ENCODE measurements at places on chromosomes 7 and 10.

DNA sequence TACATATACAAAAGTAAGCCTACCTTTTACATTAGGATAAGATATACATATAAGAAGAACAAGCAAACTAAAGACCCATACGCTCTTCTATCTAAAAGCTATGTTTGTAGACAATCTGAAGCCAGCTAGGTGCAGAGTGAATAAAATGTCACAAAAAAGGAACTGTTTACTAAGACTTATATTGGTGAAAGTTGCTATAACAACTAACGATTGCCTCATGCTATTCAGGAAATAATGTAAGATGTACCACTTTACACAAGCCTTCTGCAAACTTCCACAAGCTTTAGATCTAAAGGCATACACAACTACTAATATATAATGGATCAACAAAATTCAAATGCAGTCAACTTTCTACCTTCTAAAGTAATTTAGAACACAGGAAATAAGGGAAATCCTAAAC, 175.1 kb downstream of the SRPK2 start:
- no peak for DNase-seq

- DNase-seq = no peak
These were observed 75.0 kb downstream of the EEPD1 start for GRCh38 chr7:36228039-36228438.

DNA sequence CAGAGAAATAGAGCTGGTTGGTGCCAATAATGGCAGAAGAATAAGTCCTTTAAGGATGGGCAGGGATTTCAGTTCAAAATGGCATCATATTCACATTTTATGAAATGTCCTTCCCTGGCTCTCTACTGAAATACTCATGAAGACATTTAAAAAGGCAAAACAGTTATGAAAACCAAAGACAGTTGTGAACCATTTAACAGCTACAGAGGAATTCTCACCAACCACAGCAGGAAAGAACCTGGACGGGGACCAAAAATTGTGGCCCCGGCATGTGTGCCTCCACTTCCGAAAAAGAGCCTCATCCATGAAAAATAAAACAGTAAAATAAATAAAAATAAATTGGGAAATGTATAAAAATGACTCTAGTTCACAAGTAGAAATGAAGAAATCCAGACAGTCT, 539.5 kb downstream of the SUGCT start:
- no peak for DNase-seq

GRCh38 chr7:103031781-103032180, 42.8 kb downstream of the FBXL13 start:
- no peak for DNase-seq

- DNase-seq = no peak
These were observed 345.7 kb downstream of the PTPRN2 start for GRCh38 chr7:158241919-158242318.

GRCh38 chr10:34154383-34154900, 660.7 kb downstream of the PARD3 start:
- DNase-seq = no peak

DNA sequence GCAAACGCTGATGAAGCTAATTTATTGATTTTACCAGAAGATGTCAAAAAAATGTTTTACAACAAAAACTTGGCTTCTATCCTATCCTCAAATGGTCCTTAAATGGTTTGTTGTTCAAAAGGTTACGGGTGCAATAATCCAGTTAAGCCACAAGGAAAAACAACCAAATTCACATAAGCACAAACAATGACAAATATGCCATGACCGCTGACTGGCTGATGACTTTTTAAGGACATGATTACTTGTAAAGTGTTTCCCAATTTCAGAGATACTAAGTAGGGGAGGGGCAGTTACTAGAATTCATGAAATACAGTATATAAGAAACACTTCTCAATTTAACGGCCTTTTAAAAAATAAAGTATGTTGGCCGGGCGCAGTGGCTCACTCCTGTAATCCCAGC, 28.8 kb downstream of the ABI1 start:
- DNase-seq = no peak

- no peak for DNase-seq
These were observed 73.5 kb upstream of the GLCCI1 start for GRCh38 chr7:7895004-7895650.

DNA sequence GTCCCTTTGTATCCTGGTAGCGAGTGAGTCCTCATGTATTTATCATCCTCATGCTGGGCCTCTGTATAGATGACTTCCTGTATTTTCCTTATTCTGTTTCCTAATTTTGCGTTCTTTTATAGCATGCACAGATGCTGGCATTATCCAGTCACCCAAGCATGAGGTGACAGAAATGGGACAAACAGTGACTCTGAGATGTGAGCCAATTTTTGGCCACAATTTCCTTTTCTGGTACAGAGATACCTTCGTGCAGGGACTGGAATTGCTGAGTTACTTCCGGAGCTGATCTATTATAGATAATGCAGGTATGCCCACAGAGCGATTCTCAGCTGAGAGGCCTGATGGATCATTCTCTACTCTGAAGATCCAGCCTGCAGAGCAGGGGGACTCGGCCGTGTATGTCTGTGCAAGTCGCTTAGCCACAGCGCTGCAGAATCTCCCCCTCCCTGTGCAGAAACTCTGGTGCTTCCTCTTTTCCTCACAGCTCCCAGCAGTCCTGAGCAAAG, 183.1 kb upstream of the PRSS58 start:
- peak; percentile 46 for DNase-seq

DNA sequence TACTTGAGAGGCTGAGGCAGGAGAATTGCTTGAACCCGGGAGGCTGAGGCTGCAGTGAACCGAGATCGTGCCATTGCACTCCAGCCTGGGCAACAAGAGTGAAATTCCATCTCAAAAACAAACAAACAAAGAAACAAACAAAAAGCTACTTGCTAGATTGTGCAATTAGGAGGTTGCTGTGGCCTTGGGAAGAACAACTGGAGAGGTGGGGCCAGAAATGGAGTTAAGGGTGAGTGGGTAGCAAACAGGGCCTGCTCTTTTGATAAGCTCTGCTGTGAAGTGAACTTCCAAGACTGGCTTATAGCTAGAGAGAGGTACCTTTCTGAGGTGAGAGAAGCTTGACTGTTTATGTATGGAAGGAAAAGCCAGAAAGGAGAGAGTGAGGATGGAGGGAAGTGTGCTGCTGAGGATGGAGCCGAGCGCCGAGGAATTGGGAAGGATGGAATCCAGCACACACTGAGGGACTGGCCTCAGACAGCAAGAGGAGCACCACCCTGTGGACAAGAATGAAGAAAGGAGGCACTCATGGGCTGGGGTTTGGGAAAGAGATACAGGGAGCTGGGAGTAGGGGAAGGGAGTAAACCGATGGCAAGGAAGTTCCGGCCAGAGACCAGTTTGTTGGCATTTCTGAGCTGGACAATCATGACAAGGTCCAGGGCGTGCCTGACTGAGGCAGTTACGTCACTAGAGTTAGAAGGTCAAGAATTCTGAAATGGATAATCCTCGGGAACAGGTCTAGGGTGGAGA, 7.0 kb upstream of the RPEL1 start:
- DNase-seq = no peak

DNA sequence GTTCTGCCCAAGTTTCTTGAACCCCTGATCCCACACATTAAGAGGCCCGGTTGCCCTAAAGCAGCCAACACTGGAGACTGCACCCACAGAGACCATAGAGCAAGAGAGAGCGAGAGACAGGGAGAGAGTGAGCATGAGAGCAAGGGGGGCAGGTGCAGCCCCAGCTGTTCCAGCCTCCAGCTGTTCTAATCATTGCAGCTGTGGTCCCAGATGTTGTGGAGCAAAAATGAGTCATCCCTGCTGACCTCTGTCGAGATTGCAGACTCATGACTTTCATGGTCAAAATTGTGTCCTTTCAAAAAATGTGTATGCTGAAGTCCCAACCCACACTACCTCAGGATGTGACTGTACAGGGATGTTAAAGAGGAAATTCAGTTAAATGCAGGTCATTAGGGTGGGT, 143.9 kb upstream of the FRMD4A start:
- DNase-seq = no peak

DNA sequence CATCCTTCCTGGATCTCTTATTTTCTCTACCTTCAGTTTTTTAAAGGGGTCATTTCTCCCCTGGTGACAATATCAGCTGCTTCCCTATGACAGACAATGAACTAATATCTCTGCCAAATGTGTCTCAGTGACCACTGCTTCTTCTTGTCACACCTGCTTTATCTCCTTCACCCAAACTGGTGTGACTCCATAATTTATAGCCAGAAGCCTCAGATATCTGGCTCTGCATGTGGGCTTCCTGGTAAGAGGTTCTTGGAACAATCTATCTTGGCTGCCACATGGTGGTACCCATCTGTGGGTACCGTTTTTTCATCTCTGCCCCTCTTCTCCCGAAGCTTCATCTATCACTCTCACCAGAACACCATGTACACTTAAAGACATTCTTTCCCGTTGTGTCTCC, 37.0 kb downstream of the CPVL start:
- no peak for DNase-seq

DNA sequence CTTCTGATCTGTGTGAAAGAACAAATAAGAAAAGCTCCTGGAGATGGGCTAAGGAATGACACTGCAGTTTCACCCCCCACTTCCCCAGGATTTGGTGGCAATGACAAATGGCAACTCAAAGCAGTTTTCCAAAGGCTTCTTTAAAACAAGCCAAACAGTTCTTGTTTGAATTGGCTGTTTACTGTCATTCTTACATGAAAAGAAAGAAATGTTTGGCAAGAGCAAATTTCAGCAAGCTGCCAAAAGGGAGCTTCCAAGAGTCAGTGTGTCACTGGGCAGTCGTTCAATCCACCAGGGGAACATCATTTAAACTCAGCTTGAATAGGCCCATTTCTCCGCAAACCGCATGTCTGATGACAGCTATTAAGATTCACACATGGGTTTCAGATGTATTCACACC, 119.0 kb upstream of the RHOBTB1 start:
- DNase-seq = no peak

DNA sequence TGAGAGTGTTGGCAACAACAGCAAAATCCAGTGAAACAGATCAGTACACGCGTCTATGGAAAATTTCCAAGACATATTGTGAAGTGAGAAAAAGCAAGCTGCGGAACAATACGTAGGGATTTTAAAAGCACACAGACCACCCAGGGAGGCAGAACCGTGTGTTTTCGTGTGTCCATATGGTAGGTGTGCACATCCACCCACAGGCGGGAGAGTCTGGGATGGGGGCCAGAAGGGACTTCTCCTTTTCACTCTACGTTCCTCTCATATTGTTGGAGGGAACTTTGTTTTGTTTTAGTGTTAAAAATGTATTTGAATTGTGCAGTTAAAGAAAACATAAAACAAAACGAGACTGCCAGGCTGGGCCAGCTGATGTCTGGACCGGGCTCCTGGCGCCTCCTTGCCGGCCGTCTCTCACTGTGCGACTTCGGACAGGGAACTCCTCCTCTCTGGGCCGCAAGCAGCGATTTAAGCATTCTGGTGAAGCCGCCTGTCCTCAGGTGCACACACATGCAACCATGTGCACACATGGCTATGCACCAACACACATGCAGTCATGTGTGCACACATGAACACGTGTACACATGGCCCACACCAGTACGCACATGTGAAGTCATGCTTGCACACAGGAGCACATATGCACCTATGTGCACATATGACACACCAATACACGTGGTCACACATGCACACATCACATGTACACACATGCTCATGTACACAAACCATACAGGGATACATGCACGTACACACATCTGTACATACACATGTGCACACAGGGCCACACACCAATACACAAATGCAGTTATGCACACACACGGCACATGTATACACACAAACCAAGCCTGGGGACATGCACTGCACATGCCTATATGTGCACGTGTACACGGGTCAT, 141.1 kb downstream of the ELFN1 start:
- no peak for DNase-seq

GRCh38 chr10:71053169-71053895, 159.0 kb upstream of the UNC5B start:
- DNase-seq = no peak

DNA sequence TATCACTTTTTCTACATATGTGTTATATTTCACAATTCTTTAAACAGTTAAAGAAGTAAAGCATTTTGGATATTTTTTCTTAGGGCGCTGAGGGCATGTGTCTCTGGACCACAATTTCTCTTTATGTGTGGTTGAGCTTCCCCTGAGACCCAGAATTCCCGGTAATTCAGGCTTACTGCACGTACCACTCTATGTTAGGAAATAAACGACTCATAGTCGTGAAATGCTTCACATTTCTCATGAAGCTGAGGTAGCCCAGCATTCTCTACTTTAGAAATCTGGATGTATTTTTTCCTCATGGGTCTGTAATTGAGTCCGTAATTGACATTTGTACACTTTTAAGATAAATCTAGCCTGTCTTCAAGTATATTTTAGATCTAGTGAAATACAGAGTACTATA, 170.6 kb downstream of the FZD1 start:
- no peak for DNase-seq

DNA sequence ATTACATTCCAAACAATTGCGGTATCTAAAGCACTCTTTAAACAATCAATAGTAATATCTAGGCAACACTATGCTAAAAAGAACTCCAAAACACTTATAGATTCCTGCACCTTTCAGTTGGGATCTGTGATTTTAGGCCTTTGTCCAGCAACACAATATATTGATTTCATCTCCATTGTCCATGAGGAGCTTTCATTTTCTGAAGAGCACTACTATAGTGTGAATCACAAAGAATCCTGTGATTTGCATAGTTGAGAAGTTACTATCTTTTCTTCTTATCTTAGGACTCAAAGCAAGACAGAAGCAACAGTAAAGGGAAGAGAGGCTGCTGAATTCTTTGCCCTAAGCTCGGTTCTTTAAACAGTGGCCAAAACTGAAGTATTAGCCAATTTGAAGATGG, 846.8 kb downstream of the IPMK start:
- DNase-seq = no peak

DNA sequence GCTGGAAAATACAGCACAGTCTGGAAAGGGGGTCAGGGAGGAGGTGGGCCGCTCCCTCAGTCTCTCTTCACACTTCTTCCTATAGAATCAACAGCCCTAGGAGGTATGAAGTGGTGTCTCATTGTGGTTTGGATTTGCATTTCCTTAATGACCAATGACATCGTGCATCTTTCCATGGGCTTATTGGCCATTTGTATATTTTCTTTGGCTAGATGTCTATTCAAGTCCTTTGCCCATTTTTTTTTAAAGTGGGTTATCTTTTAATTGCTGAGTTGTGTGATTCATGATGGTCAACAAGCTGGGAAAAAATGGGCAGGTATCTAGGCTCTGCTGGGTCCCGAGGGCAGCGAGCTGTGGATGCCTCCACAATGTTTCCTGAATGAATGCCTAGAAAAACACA, 29.1 kb downstream of the TMEM130 start:
- no peak for DNase-seq

DNA sequence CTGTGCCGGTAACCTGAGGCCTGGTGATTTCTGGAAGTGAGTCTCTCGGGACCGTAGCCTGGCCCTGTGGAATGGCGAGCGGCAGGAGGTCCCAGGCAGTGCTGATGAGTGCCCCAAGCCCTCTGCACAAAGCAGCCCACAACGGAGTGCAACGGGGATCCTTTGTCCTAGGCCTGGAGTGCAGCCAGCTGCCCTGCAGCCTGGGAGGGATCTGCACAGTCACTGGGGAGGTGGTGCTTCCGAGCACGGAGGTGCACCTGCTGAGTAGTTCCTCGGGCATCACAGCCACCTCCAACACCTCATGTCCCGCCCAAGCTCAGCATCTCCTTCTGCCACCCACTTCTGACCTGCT, 162.8 kb upstream of the ZMIZ1 start:
- DNase-seq = no peak
